ENCODE measurements at places on chromosomes 6 and 20.
A peak's percentile ranks its signal among the peaks of the same experiment; 100 is the strongest.

DNA sequence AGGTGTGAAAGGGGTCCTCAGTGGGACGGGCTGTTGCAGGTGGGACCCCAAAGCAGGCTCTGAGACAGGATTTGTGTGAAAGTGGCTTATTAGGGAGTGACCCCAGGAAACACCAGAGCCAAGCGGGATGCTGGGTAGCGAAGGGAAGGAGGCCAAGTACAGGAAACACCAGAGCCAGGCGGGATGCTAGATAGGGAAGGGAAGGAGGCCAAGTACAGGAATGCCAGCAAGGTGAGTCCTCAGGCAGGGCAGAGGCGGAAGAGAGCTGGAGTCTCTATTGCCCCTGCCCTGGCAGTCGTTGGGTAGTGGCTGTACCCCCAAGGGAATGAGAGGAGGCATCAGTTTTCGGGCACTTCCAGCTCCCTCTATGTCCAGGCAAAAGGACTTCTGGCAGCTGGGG is 30.5 kb upstream of the TGM2 start:
- no peak for DNase-seq

DNA sequence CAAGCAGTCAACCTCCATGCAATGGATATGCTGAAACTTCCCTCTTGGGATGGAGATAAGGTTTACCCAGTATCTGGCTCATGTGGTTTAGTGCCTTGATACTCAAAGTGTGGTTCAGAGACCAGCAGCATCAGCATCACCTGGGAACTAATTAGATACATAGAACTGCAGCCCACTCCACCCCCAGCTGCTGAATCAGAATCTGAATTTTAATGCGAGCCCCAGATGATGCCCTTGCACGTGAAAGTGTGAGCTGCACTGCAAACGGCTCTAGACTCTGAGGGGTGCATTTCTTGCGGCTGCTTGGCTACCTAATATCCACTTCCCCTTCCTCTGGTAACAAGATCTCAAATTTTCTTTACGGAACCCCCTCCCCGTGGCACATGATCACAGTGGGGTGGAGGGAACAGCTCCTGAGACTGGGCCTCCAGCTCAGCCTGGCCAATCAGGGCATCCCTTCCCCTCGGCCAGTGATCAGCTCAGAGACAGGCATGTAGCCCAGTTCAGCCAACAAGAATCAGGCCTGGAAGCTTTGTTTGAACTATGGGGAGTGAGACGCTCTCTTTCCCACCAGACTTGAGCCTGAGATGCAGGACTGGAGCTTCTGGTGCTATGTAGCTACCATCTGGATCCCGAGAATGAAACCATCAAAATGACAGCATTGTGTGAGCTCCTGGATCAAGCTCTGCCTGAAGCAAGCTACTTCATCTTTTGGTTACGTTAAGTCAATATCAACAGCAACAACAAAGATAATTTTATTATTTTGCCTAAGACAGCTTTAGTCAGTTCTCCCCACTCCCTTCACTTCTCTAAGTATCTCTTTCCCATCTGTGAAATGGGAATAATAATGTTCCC is 12.8 kb downstream of the KCNK15 start:
- no peak for DNase-seq

GRCh38 chr6:7463785-7464184 is 74.2 kb downstream of the RIOK1 start:
- DNase-seq: no peak

- DNase-seq: no peak
Measured at GRCh38 chr6:102525336-102525735, 1131.8 kb downstream of the GRIK2 start.

DNA sequence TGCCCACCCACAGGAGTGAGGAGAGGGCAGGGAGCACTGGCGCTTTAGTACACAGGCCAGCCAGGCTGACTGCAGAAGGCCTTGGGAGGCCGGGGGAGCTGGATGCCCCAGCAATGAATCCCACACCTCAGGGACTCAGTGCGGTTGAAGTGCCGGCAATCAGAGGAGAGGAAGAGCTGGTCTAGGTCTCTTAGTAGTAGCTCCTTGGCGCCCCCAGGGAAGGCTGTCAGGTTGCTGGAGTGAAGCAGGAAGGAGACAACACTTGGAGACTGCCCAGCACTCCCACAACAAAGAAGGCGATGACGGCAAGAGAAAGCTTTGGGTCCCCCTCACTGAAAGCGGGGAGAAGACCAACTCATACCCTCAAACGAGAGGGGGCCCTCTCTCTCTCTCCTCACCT is 8.3 kb upstream of the TNXB start:
- DNase-seq: no peak

DNA sequence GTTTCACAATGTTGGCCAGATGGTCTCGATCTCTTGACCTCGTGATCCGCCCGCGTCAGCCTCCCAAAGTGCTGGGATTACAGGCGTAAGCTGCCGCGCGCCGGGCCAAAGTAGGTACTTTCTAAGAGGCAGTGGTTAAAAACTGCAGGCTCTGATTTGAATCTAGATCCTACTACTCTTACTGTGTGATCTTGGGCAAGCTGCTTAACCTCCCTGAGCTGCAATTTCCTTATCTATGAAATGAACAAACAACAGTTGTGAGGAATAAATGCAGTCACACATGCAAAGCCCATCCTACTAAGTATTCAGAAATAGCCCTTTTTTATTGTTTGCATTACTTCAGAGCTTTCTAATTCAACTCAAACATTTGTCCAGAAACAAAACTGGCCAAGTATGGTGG is 2.9 kb downstream of the FAXC start:
- DNase-seq: no peak

DNA sequence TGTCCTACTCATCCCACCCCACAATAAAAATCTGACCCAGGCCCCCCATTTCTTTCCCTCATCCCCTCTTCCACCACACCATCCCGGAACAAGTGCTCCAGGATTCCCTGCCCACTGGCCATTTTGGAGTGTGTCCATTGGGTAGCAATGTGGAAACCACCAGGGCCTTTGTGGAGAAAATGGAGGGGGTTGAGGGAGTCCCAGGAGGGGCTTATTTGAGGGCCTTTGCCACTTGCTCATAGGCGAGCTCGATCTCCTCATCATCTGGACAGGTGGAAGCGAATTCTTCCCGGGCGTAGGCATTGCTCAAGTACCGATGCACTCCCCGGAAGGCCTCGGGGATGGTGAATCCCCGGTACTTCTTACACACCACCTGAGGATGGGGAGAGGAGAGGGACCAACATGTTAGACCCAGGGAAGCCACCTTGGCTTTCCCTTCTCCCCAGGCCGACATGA is 1.6 kb upstream of the DDAH2 start:
- DNase-seq: no peak

DNA sequence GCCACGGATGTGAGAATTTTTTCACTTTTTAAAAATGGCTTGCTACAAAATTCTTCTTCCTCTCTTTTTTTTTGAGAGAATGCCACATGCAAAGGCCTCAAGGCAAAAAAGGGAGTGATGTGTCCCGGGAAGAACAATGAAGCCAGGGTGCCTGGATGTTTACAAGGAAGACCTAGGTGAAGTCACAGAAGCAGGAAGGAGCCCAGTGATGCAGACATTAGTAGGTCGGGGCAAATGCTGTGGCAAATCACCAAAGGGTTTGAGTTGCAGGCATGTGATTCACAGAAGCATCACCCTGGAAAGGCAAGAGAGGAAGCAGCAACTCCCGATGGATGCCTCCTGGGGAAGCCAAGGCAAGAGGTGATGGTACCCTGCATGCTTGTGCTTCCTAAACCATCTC is 46.8 kb downstream of the FARS2 start:
- no peak for DNase-seq

- no peak for DNase-seq
Measured at GRCh38 chr20:20582734-20583133, 129.7 kb downstream of the RALGAPA2 start.

- DNase-seq: no peak
Measured at GRCh38 chr6:108134213-108134970, 31.4 kb upstream of the NR2E1 start.

DNA sequence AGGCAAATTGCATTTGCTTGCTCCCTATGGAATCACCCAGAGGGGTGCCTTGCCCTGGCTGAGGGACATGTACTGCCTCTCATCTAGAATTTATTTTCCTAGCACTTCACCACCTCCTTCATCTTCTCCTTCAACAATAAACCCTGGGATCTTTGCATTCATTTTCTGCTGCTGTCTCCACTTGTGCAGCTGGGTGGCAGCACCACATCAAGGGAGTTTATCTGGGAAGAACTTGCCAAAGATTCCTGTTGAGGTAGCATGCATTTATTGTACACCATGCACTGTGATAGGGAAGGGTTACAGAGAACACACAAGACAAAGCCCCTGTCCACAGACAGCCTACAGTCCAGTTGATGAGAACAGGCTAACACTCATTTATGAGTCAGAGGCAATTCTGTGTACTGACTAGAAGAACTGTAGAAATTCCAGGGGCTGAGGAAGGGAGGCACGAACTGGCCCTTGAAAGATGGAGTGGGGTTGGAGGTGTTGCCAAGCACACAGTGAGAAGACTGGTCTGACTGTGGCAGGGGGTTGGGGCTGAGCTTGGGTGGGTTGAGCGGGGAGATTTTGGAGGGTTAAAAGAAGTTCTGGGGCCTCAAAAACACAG is 17.5 kb downstream of the C20orf173 start:
- DNase-seq: no peak

DNA sequence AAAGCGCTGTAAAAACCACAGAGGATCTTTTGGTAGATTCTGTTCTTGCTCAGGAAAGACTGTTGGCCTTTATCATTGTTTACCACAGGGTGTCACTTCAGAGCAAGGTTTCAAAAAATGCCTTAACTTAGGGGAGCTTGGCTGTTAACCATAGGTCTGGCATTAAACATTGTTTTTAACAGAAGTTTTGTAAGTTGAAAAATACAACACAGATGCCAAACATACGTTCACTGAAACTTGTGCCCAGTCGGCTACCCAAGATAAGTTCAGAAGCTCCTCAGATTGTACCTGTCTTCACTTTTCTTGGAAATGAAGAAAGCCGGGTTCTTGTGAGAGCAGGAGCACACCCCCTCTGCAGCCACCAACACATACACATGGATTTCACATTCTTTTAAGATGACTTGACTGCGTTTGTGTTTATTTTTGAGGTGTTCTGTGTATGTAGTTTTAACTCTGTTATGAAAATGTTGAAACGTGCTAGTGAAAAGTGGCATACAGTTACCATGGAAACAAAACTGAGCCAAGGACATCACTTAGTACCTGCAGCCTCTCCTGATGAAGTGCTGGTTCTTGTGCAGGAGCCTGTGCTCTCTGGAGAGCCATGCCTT is 64.9 kb downstream of the SYCP2L start:
- DNase-seq: no peak

DNA sequence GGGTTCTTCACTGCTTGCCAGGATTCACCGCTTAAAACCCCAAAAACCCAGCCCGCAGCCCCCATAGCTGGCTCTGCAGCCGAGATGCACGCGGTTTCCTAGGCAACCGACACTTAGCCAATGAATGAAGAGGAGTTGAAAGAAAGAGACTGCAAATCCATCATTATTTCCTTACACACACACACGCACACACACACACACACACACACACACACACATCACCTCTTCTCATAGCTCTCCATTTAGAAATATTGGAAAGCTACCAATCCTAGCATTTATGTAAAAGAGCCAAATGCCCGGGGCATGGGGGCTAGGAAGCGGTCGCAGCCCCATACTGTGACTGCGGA is 3.4 kb upstream of the TUBB2B start:
- DNase-seq: no peak

GRCh38 chr20:40868551-40869217 is 159.9 kb upstream of the TOP1 start:
- DNase-seq: no peak

GRCh38 chr20:32411955-32412706 is 54.0 kb downstream of the ASXL1 start:
- no peak for DNase-seq

DNA sequence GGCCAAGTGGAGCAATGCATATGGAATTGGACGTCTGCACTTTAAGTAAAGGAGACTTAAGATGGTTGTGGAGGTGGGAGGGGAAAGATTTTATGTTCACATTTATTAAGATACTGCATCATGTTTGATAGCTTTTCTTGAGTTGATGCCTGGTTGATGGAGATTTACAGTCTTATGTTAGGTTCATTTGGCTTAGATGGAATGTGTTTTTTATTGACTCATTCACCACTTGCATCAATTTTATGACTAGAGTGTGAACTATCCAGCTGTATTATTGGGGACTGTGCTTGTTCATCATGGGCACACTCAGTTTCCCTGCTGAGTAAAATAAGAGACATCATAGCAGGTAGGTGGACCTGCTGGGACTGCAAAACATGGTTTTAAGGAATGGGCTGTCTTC is 91.2 kb upstream of the SCP2D1 start:
- no peak for DNase-seq

- DNase-seq: peak; percentile 62
Measured at GRCh38 chr6:150891888-150892485, 26.5 kb downstream of the MTHFD1L start.

GRCh38 chr20:23361119-23361475 is 885 bp upstream of the GZF1 start:
- no peak for DNase-seq

DNA sequence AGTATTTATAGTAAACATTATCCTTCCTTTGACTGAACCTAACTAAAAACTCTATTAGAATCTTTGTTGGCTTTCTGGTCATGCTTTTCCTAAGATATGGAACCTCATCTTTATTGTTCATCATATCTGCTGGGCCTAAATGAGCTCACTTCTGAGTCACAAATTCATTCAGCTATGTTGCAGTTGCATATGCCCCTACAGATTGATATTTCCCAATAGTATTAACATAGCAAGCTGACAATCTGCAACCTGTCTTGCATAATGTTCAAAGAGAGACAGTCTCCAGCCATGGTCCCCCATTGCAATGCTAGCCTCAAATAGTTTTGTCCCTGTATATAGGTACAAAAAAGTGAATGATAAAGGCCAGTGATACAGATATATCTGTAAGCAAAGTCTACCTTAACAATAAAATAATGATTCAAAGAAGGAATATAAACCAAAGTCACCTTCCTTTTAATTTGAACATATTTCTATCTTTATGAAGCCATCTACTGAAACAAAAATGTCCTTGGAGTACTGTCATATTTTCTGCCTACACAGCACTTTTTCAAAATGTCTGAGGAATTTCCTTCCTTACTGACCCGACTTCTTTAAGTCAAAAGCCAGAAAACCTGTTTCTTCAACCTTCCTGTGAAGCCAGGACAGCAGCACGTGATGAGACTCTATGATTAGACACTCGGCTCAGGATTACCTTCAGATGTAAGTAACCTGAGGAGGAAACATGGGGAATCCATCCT is 140.7 kb downstream of the UBE3D start:
- DNase-seq: no peak

- peak; percentile 69 for DNase-seq
Measured at GRCh38 chr20:50575865-50576720, 65.9 kb downstream of the PTPN1 start.

GRCh38 chr6:112286010-112286409 is 31.6 kb upstream of the LAMA4 start:
- DNase-seq: peak; percentile 50

GRCh38 chr20:3671986-3672546 is 8.9 kb upstream of the GFRA4 start:
- DNase-seq: no peak

DNA sequence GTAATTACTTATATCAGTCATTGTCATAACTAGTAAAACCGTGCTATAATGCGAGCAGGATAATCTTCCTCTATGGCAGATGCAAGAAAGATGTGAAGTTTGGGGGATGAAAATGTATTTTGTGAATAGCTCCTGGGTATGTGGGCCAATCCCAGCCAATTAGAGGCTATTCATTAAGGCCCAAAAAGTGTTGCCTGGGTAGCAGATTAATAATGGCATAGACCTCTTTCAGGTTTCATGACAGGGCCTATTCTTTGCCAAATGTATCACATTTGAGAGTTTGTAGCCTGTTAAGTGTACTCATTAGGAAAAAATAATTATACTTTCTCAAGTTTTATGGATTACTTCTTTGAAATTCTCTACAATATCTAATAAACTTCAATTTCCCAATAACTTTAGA is 199.2 kb upstream of the POU3F2 start:
- no peak for DNase-seq

- no peak for DNase-seq
Measured at GRCh38 chr6:652865-653264, 4.0 kb downstream of the HUS1B start.
